ENCODE measurements at places on chromosomes 16 and 17.
A peak's percentile ranks its signal among the peaks of the same experiment; 100 is the strongest.

DNA sequence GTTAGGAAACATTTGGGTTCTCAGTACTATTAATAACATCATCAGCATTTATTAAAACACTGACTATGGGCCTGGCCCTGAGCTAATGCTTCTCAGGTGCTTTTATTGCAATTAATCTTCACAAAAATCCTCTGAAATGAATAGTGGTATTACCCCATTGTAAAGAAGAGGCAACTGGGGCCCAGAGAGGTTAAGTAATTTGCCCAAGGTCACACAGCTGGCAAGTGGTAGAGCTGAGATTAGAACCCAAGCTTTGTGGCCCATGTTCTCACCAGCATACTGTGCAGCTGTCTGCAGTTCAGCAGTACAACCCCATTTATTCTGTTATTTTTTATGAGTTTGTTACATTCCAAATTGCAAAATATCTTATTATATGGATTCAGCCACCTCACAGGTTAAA lies 82.3 kb downstream of the TBC1D16 start:
- no peak for DNase-seq

DNA sequence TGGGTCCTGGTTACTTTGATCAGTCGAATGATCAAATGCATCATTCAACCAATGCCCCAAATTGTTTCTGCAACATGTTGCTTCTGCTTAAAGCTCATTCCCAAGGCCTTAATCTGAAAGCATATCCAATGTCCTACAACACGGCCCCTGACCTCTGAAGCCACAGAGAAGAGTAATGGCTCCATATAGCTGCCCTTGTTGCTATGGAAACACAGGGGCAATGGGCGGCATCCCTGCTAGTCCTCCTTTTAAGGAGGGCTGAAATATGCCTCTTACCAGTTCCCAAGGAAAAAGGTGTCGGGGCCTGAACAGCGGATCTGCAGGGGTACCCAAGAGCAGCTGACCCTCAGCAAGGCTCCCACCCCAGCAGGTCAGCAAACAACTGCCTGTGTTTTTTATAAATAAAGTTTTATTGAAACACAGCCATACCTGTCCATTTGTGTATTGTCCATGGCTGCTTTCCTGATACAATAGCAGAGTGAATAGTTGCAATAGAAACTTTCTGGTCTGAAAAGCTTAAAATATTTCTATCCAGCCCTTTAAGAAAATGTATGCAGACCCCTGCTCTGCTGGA lies 210.4 kb downstream of the XYLT1 start:
- no peak for DNase-seq

DNA sequence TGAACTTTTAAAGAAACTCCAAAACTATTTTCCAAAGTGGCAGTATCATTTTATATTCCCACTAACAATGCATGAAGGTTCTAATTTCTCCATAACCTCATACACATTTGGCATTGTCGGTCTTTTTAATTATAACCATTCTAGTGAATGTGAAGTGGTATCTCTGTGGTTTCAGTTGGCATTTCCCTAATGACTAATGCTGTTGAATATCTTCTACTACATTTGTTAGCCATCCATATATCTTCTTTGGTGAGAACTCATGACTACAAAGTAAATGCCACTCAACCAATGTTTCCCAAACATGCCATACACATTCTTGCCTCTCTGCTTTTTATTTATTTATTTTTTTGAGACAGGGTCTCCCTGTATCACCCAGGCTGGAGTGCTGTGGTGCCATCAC lies 31.7 kb upstream of the TAOK1 start:
- DNase-seq, result no peak

GRCh38 chr17:55576996-55577586 lies 65.8 kb upstream of the SMIM36 start:
- peak; percentile 49 for DNase-seq

DNA sequence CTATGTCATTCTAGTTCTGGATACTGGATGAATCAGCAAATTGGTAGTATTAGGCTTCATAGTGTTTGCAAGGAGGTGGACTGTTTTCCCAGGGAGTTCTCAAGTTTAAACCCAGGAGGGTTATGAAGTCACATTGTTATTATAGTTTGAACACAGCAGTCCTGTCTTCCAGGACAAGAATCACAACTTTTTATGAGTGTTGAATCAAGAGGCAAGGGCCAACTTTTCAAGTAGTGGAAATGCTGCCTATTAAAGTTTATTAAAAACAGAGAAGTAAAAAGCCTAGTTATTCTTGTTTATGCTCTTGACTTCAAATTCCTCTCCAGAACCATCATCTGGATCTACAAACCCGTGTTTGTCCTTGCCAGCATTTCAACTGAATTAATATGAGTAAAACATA lies 86.3 kb upstream of the GOT2 start:
- DNase-seq, result no peak

GRCh38 chr17:21467739-21468490 lies 91.8 kb downstream of the KCNJ12 start:
- no peak for DNase-seq

DNA sequence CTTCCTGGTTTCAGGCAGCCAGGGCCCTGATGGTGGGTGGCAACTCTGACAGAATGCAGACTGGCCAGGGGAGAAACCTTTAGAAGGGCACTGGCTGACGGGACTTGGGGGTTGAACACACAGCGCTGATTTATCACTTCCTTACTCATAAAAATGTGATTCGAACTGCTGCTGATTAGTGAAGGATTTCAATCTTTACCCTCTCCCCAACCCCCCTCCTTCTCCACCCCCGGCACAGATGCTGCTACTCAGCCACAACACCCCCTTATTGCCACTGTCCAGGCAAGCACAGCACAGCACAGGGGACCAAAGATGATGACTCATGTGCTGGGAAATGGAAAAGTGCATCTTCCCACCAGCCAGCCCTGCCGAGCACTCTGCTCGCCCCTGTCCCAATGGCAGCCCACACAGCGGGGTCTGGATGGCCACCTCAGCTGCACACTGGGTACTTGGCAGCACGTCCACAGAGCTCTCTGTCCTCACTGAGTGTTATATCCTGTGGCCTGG lies 70.1 kb downstream of the SMG6 start:
- DNase-seq, result peak; percentile 65

- no peak for DNase-seq
Measured at GRCh38 chr16:12498077-12498476, 305.6 kb downstream of the CPPED1 start.

DNA sequence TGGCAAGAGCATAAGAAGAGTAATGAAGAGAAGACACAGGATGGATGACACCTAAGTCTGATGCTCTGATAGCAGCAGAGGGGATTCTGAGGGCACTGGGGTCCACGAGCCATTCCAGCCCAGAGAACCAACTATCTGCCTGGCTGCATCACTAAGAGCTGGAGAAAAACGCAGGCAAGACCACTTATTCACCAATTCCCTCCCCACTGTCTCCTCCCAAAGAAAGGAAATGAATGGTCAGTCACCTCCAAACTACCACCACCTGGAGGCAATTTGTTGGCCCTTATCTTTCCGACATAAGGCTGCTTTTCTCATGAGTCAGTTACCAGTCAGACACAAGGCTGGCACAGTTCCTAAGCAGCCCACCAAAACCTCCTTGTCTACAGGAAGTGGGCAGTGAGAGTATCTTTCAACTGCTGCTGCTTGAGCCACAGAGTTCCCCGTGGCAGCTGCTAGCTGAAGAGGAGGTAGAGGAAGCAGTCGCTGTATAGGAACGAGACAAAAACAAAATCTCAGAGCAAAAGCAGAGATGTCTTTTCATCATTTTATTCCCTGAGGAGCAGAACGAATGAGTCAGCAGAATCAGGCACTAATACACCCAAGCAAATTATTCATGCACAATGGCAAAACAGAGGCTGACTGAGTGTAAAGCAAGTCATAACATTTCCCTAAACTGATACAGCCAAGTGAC lies 111.1 kb downstream of the SMG6 start:
- peak; percentile 85 for DNase-seq

DNA sequence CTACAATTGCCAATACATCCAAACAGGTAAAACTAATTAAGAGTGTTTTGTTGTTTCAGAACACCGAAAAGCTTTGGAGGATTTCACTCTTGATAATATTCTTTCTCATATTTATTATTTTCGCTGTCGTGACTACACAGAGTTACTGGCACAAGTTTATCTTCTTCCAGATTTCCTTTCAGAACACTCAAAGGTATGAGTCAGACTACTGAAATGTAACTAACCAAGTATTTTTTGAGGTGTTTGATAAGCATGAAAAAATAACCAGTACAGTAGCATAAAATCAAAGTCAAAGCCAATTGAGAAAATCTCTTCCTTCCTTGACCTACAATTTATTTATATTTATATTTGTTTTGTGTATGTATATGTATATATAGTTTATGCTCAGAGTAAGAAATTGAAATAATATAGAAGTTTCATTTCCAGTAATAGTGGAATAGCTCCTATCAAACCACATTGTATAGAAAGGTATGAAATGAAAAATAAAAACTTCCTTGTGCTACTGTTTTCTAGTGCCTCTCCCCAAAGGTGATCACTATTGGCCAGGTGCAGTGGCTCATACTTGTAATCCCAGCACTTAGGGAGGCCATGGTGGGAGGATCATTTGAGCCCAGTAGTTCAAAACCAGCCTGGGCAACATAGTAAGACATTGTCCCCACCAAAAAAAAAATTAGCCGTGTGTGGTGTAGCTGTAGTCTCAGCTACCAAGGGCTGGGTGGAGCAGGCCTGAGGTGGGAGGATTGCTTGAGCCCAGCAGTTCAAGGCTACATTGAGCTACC lies 10.9 kb downstream of the RAD51C start:
- DNase-seq, result no peak

DNA sequence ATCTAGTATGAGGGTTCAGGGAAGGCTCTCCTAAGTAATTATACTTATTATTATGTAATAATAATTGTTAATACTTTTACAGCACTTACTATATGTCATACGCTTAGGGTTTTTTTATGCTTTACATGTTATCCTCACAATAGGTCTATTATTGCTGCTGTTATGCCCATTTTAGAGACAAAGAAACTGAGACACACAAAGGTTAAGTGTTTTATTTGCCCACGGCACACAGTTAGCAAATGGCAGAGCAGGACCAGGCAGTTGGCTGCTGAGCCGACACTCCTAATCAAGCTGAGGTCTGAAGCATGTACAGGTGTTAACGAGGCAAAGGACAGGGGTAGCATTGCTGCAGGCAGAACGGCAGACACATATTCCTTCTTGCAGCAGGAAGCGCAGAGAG lies 443.5 kb downstream of the GRIN2A start:
- no peak for DNase-seq

GRCh38 chr17:77196251-77196650 lies 55.5 kb downstream of the SEC14L1 start:
- DNase-seq, result no peak

GRCh38 chr17:72825218-72825617 lies 267.3 kb downstream of the SLC39A11 start:
- no peak for DNase-seq

DNA sequence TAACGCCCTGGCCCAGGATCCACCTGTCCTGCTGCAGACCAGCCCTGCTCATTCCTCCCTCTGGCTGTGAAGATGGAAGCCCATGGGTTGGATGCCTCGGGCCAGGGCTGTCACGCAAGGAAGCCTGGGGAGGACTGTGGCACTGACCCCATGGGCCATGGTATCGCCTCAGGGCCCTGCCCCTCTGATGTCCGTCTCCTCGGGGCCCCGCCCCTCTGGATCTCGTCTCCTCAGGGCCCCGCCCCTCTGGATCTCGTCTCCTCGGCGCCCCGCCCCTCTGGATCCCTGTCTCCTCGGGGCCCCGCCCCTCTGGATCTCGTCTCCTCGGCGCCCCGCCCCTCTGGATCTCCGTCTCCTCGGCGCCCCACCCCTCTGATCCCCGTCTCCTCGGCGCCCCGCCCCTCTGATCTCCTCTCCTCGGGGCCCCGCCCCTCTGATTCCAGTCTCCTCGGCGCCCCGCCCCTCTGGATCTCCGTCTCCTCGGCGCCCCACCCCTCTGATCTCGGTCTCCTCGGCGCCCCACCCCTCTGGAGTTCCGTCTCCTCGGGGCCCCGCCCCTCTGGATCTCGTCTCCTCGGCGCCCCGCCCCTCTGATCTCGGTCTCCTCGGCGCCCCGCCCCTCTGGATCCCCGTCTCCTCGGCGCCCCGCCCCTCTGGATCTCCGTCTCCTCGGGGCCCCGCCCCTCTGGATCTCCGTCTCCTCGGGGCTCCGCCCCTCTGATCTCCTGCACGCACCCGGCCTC lies 24.0 kb downstream of the METRNL start:
- DNase-seq, result no peak

DNA sequence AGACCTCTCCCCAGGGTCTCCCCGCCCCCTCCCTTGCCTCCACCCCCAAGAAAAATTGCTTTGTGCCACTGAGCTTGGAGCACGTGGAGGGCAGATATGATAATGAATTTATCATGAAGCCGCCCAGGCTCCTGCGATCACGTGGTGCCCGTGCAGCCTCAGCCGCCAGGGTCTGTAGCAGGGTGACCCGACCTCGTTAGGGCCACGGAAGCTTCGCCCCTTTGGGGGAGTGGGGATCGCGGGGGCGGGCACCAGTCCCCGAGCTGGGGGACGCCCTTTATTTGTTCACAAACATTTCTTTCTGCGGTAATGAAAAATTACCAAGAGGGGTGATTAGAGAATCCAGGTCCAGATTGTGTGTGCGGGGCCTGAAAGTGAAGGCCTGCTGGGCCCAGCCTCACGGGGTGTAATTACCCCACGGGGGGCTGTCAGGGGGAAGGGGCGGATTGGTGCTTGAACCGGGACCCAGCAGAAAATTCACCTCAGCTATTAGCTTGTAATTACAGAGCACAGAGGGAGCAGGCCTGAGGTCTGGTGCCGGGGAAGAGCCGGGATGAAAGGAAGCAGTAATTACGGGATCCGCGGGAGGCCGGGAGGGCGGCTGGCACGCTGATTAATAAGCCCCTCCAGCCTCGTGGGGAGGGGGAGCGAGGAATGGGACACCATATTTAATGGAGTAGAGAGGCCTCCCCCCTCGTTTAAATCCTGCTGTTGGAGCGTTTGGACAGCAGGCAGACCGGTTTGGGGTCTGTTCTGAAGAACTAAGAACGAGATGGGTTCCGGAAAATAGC lies 13.3 kb downstream of the GSE1 start:
- DNase-seq, result no peak

- no peak for DNase-seq
Measured at GRCh38 chr17:14084955-14085354, 15.7 kb downstream of the COX10 start.

GRCh38 chr16:17224350-17224749 lies 246.4 kb downstream of the XYLT1 start:
- no peak for DNase-seq

DNA sequence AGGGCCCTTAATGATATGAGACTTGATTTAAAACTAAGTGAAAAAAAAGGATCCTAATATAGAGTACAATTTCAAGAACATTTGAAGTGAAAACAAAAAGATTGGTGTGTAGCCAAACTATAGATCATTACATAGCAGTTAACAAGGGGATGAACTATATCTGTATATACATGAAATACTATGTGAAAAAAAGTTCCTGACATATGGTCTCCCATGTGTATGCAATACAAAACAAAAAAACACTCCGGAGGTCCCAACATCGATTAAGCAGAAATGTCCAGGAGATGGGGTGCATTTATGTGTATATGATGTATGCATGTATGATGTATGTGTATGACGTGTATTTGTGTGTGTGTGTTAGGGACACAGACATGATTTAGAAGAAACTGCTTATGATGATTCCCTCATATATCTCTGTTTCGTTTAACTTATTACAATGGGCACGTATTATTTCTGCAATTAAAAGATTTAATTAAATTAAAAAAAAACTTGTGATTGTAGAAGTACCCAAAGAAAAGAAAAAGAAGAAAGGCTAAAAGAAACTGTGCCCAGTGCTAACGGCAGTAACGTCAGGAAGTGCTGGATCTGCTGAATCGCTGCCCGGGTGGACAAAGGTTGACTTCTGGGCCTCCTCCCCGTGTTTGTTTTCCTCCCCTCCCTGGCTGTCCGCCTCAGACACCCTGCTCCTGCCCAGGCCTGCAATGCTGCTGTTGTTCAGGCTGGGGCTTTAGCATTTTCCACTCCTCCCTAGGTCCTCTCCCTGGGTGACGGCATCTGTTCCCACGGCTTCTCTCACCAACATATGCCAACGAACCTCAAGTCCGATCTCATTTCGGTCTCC lies 36.9 kb downstream of the TBX4 start:
- DNase-seq, result no peak

Data from GM04503 (cell line).